Activated CD4-positive, alpha-beta T cell treated with anti-CD3 and anti-CD28 coated beads, Interleukin-2, amount 50 U/mL, for 1 hour (primary cell): ENCODE measurements at places on chromosomes 5 and 9.

DNA sequence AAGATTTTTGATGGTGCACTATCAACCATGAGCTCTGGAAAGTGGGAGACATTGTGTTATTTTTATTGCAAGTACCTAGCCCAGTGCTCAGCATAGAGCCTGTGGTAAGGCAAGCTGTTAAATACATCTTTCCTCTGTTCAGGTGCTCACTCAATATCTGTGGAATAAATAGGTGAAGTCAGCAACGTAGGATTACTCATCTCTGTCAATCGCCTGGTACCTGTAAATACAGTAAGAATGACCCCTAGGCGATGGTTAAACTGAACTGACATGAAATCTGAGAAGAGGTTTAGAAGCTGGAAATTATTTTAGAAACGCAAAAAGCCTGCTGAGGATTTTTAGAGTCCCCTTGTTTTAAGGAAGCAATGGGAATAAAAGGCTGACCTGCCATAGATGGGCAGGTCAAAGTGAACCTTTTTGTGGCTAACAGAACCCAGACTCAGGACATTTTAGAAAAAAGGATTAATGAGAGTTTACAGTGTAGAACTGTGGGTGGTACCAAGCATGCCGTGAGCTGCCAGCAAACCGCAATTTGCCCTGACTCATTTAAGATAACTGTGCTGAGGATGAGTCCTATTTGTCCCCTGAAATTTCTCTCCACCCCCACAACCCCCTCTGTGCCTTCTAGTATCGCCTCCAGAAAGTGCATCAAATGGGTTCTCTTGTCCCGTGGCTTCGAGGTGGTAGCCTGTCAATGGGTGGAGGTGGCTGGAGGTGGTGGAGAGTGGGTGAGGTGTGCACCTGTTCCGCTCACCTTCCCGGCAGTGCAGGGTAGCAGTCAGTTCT, 375.1 kb downstream of the MED10 start:
- DNase-seq = no peak

GRCh38 chr9:91062281-91062680, 260.7 kb downstream of the SYK start:
- DNase-seq = no peak

DNA sequence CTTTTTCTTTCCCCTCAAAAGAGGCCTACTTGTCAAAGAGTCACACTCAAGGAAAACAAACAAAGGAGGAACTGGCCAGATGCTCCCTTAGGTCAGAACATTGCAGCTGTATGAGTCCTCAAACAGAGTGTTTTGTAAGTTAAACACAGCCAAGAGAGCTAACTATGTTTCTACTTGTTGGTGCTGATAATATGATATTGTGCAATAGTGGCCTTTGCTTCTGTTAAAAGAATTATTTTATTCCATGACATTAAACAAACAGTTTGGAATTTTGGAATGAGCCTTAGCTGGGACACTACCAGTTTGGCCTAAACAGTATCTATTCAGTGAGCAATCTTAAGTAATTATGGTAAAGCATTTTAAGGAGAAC, 56.0 kb upstream of the TPD52L3 start:
- no peak for DNase-seq

DNA sequence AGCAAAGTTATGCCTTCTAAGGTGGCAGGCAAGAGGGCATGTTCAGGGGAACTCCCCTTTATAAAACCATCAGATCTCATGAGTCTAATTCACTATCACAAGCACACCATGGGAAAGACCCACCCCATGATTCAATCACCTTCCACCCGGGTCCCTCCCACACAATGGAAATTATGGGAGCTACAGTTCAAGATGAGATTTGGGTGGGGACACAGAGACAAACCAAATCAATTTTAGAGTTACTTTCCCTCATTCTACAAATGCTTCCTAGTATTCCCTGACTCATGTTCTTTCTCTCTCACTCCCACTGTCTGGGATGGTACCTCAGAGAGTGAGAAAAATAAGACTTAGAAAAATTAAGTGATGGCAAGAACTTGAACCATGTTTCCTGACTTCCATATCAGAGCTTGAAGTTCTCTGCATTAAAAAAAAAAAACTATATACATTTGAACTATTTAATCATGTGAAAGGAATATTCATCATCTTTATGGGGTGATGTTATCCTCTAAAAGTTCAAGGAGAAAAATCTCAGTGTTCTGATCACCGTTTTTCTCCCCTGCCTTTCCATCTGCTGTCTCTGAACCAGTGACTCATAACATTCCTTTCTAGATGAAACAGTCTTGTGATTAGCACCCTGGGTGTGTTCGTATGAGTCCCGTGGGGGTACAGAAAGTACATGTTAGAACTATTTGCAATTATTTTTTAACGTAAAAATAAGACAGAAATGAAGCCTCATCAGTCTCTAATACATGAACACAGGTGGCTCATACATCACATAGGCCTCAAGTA, 282.9 kb downstream of the SLF1 start:
- no peak for DNase-seq

GRCh38 chr9:20508242-20508641, 114.1 kb downstream of the MLLT3 start:
- no peak for DNase-seq

- DNase-seq = peak; percentile 36
Observed at GRCh38 chr5:157266286-157267007, 524 bp downstream of the CYFIP2 start.

DNA sequence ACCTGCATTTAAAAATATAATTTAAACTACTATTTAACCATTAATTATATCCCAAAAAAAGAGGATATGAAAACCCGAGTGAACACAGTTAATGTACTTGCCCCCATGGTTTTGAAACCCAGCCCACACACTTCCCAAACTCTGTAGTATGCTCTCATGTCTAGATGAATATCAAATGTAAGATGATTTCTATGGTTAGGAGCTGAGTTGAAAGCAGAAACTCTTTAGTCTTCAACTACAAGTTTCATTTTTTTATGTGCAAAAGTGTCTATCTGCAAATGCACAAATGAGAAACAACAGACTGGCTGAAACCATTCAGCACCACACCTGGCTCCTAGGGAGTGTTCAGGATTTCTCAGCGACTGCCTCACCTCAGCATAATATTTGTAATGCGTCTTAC, 183.3 kb downstream of the SEMA5A start:
- DNase-seq = no peak

- no peak for DNase-seq
Observed at GRCh38 chr5:160542281-160542680, 120.6 kb downstream of the PTTG1 start.

- DNase-seq = no peak
Observed at GRCh38 chr5:178668579-178668978, 41.7 kb upstream of the CLK4 start.

DNA sequence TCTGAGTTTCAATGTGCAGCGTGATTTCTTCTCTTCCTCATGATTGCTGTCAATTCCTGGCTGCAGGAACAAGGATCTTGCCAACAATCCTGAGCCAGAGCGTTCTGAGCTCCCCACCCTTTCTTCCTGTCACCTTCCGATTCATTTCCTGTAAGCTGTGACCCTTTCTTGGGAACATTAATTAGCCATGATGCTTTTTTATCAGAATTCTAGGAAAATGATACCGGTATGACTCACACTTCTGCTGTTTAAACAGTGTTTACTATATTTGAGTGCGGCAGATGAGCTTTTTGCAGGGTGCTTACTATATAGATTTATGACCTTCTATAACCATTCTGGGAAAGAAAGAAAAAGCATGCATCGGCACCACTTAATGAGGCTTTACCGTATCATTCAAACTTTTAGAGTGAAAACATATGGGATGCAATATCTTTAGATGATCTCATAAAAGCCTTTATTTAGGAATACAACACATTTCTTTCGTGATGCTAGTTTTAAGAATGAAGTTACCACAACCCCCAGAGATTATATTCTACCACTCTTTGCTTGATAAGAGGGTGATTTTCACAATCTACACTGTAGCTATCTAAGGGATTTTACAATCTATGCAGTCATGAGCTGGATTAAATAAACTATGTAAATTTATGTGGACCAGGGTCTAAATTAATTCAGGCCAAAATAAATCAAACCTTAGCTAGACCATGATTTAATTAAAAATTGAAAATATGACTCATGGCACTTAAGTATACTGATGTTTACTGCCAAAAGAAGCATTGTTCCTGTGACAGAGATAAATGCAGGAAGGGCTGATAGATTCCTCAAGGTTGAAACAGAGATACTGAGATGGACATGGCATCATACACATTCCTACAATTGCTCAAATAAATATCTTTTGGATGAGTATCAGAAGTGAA, 38.0 kb upstream of the OSMR start:
- DNase-seq = no peak

- DNase-seq = no peak
Observed at GRCh38 chr5:132837868-132838267, 7.4 kb upstream of the SHROOM1 start.

GRCh38 chr5:32975656-32976375, 264.7 kb downstream of the NPR3 start:
- DNase-seq = no peak

DNA sequence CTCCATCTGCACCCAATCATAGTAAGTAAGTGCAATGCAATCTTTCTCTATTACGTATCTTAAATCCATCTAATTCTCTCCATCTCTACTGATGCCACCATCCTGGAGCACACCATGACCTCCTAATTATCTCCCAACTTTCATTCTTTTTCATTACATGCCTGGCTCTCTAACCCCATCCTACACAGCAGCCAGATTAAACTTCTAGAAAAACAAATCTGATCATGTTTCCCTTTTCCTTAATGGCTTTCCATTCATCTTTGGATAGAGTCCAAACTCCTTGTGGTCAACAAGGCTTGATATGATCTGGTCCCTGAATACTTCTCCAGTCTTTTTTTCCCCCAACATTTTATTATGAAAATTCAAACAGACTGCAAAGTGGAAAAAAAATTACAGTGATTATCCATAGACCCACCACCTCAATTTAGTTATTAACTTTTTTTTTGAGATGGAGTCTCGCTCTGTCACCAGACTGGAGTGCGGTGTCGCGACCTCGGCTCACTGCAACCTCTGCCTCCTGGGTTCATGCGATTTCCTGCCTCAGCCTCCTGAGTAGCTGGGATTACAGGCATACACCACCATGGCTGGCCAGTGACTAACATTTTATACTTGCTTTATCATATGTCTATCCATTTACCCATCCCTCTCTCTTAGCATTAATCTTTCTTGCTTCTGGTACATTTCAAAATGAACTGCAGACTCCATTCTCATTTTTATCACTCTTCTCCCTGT, 5.2 kb downstream of the PPP2R2B start:
- no peak for DNase-seq

DNA sequence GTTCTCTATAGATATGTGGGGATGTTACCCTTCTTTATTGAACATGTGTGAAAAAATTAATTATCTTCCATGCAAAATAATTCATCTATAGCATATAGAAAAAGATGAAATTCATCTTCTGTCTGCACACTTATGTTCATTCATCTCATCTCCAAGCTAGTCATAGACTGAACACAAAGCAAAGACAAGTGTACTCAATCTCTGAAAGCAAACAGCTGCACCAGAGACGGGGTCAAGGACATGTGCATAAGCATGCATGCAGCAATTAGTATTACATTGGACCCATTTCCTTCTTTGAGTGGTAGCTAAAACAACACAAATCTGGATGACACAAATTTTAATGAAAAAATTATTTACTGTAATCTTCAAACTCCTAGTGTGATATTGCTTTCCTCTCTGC, 547.0 kb upstream of the COX7C start:
- no peak for DNase-seq

DNA sequence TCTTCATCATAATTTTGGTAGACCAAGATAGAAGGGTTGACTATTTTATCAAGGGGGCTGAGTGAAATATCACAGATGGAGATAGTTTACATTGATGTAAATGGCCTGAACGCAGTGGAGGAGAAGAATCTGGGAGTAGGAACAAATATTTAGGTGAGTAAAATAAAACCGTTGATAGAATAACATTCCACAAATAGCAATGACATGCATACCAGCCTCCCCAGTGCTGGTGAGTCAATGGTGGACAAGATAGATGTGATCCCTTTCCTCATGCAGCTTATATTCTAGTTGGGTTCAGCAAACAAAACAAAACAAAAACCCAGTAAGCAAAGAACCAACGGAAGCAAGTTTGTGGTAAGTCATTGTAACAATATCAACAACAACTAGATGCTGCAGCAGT, 385.2 kb downstream of the FAM170A start:
- no peak for DNase-seq

DNA sequence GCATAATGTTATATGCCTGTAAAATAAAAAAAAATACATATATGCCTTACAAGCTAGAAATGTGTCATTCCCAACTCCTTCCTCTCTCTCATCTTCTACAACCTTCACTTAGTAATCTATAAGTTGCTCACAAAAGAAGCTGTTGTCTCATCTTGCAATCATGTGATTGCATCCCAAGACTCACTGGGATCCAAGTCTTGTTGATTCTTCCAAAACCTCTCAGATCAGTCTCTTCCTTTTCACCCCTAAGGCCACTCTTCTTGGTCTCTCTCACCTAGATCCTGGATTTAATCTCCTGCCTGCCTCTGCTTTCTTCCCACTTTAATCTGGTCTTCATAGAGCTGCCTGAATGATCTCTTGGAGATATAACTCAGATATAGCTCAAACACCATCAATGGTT, 261.1 kb upstream of the NR4A3 start:
- DNase-seq = no peak

DNA sequence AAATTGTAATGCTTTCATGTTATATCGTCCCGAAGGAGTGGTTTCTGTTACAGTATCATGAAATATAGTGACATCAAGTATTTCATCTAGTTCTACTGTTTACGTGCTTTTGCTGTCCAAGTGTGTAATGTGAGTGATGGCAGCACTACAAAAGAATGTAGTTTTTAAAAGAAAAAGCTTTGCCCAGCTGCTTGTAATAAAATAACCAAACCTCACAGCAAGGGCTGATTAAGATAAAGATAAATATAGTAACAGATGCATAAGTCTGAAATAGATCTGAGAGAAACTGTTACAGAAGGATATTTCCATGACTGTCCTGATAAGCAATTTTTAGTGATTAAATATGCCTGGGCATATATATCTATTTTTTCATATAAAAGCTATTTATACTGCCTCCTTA, 106.4 kb downstream of the AUH start:
- no peak for DNase-seq

DNA sequence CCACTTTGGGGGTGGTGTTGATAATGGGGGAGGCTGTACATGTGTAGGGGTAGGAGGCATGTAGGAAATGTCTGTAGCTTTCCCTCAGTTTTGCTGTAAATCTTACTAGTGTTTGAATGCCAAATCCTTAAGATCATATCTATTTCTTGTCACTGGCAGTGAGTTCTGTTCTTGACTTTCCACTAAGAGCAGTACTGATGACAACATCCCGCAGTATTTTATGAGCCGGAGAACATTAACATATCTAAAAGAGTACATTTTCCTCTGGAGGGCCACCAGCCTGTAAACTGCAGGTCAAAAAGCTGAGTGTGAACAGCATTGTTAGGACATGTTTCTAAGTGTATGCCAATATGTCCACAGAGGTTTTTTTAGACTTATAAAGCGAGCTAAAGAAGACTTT, 2.5 kb upstream of the HSPB3 start:
- no peak for DNase-seq
